ENCODE measurements at places on chromosomes 12 and 14. TPM values are rescaled to one million over a fixed set of nuclear protein-coding genes. Genes with fewer than 3 reads are reported as not detected.

Gene RTRAF
- 75.3 TPM for total RNA-seq

Gene KRT2
- not detected for total RNA-seq

Gene IQSEC3
- 1.6 TPM for total RNA-seq

Gene CYP46A1
- total RNA-seq, result 1.8 TPM

Gene OASL
- total RNA-seq, result 0.16 TPM

Gene CATSPERB
- 40.0 TPM for total RNA-seq

Gene TRIP11
- total RNA-seq, result 44.9 TPM

Gene CCDC38
- not detected for total RNA-seq

DNA sequence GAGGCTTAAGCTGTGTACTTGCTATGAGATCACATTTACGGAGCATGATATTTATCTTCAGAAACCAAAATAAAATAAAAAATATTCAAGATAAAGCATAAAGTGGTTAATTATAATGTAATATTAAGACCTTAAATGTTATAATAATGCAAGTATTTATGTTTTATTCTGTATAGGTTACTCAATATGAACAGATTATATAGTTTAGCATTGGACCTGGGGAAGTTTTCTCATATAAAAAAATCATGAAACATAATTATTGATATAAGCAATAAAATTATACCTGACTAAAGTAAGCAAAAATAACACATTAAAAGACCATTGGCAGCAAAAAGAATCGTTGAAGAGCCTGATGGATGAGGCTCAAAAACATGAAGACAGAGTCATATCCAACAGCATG, 516.2 kb downstream of the SLC16A7 start:
- no peak overlapping the region for H3K4me3 ChIP-seq
- no peaks in the 10 kb centered on the region for H3K27me3 ChIP-seq
- DNase-seq, result no peak
- H3K4me1 ChIP-seq, result no peaks in the 10 kb centered on the region

- H3K36me3 ChIP-seq, result no peaks in the 10 kb centered on the region
- H3K27me3 ChIP-seq, result no peaks in the 10 kb centered on the region
- DNase-seq, result peak; percentile 50
- no peak overlapping the region for H3K27ac ChIP-seq
Observed at GRCh38 chr14:52268279-52269061, 972 bp downstream of the PTGDR start.

DNA sequence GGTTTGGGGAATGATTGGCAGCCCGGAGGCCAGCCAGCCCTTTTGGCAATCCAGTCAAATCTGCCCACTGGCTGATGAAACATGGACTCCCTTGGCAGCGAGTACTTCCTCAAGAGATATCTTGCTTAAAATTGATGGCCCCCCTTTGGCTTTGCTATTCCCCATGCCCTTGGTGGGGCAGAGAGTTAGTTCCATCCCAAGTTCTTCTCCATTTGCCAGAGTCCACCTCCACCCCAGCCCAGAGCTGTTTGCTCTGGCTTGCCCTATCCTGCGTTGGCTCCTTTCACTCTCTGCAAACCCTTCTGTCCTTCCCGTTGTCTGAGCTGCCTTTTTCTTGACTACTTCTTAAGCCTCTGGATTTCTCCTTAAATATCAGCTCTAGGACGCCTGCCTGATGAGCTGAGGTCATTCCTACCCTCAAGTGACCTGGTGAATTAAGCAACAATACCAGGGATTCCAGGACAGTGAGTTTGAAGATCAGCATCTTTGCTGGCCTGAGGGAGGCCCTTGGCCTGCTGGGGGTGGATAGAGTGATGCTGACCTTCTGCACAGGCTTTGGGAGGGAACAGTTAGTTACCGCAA, 212.0 kb downstream of the CACNA1C start:
- H3K4me3 ChIP-seq, result no peak overlapping the region
- no peak for DNase-seq
- no peaks in the 10 kb centered on the region for H3K27me3 ChIP-seq
- no peaks in the 10 kb centered on the region for H3K4me1 ChIP-seq
- H3K27ac ChIP-seq, result no peak overlapping the region

DNA sequence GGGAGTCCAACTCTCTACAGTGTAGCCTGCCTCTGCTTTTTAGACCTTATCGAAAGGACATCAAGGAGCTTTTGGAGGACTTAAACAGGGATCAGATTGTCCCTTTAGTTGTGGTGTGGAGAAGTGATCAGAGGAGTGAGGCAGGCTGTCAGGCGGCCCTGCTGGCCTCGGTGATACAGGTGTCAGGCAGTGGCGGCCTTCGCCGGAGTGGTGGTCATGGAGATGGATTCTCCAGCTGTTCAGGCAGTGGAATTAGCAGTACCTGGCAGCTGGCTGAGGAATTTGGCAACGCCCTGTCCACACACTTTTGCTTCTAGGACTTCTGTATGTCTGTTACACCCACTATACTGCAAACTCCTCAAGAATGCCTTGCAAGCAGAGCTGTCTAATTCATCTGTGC, 4.2 kb upstream of the CLMN start:
- H3K4me3 ChIP-seq, result no peak overlapping the region
- no peaks in the 10 kb centered on the region for H3K4me1 ChIP-seq
- H3K27me3 ChIP-seq, result no peaks in the 10 kb centered on the region
- H3K27ac ChIP-seq, result no peak overlapping the region
- H3K36me3 ChIP-seq, result no peaks in the 10 kb centered on the region
- no peak for DNase-seq

DNA sequence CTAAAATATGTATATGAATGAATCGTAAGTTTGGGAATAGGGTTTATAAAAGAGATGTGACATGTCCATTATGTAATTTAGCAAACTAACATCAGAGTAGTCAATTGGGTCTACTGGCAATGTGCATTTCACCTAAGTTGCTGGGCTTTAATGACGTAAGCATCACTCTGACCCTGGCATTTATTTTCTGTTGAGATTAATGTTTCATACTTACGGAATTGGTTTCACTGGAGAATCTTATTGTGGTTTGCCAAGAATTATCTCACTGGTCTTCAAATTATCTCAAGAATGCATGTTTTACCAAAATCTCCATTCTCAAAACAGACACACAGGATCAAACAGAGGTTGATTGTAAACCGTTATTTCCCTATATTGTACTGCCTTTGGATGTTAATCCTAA, 437.1 kb downstream of the NPAS3 start:
- DNase-seq, result no peak
- H3K27me3 ChIP-seq, result no peaks in the 10 kb centered on the region
- no peaks in the 10 kb centered on the region for H3K4me1 ChIP-seq
- H3K4me3 ChIP-seq, result no peak overlapping the region
- H3K36me3 ChIP-seq, result no peaks in the 10 kb centered on the region
- no peak overlapping the region for H3K27ac ChIP-seq

DNA sequence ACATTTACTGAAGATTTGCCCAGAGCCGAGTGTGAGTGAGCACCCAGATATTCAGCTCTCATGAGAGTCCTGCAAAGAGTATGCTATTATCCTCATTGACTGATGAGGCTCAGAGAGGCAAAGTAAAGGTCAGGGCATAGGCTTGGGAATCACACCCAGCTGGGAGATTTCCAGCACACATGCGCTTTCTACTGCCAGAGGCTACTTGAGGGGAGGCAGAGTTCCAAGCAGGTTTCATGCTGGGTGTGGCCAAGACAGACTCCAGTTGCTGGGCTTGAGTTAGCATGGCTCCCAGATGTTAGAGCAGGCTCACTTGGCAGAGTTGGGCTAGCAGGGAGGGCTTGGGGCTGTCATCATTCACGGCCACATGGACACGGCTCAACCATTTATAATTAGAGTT, 14.4 kb upstream of the FAM181A start:
- no peak overlapping the region for H3K4me3 ChIP-seq
- no peak for DNase-seq
- no peaks in the 10 kb centered on the region for H3K36me3 ChIP-seq
- no peaks in the 10 kb centered on the region for H3K27me3 ChIP-seq

DNA sequence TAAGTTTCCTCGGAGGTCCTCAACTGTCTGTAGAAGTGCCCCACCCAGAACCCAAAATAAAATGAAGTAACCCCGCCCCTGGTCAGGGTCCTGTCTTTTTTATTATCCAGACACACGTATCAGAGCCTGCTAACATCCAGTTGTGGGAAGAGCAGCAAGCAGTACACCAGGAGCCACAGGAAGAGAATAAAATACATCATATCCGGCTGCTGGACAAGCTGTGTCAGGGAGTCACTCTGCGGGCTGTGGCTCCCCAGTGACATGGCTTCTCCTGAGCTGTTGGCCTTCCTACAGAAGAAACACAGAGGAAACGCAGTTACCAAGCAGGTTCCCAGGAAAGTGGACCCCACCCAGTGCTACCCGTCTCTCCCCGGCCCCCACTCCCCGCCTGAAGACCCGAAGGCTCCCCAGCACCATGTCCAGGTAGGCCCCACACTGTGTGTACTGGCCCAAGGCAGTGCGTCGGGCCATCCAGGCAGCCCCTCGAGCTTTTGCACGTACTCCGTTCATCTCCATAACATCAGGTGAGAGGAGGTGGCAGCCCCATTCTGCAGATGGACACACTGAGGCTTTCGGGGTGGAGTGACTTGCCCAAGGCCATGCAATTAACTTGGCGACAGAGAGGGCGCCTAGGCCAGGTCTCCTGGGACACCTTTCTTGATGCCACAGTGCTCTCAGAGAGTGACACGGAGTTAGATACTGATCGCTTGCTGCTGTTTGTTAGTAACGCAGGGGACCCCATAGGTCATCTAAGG, 34.3 kb upstream of the DICER1 start:
- no peaks in the 10 kb centered on the region for H3K4me1 ChIP-seq
- no peak for DNase-seq
- H3K27me3 ChIP-seq, result no peaks in the 10 kb centered on the region
- peaks cover 21% of the 10 kb centered on the region for H3K36me3 ChIP-seq
- no peak overlapping the region for H3K27ac ChIP-seq
- H3K4me3 ChIP-seq, result no peak overlapping the region

DNA sequence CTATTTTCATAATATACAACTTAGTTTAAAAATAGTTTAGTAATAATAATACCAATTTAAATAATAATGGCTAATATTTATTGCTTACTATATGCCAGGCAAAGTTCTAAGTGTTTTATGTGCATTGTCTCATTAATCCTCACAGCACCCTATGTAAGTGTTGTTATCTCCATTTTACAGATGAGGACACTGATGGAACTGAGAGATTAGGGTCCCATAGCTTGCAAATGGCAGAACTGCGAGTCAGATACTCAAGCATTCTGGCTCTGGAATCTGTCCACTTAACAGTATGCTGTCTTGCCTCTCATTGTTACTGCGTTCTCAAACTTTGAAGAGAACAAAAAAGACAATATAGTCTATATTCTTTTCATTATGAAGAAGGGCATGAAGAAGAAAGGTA, 19.0 kb downstream of the AP5M1 start:
- no peaks in the 10 kb centered on the region for H3K27me3 ChIP-seq
- DNase-seq, result no peak
- no peaks in the 10 kb centered on the region for H3K36me3 ChIP-seq

- H3K36me3 ChIP-seq, result no peaks in the 10 kb centered on the region
- no peaks in the 10 kb centered on the region for H3K27me3 ChIP-seq
- H3K27ac ChIP-seq, result no peak overlapping the region
- H3K4me3 ChIP-seq, result no peak overlapping the region
- no peaks in the 10 kb centered on the region for H3K4me1 ChIP-seq
Observed at GRCh38 chr12:75294336-75294735, 35.8 kb downstream of the CAPS2 start.

DNA sequence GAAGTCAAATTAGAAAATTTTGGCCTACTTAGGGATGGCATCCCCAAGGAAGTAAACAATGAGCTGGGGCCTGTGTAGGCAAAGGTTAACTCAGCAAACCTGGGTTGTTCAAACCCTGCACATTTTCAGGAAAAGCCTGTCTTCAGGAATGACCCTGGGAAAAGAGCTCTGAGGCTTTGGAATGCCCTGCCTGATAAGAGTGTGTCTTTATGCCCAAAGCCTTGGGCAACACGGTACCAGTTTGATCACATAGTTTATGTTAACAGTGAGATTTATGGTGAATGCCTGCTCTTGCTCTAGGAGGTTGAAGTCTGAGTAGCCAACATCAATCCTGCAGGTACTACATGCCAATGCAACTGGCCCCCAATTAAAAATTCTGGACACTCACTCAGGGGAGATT, 28.2 kb upstream of the STAB2 start:
- H3K36me3 ChIP-seq, result no peaks in the 10 kb centered on the region
- no peaks in the 10 kb centered on the region for H3K27me3 ChIP-seq
- no peak overlapping the region for H3K4me3 ChIP-seq
- no peak for DNase-seq

DNA sequence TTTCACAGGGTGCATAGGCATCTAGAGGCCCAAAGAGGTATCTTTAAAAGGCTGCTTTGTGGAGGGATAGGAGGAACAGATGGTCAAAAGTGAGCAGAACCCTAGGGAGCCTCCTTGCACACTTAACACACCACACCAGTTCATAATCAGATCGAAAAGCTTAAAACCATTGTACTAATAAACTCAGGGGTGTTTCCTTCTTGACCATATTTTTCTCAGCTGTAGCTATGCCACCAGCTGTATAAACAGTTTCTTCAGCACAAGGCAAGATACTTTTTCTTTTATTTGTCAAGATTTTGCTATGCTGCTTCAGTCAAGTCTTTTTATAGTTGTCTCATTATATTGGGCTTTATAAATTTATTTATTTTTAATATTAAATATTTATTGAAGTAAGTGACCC, 88.7 kb downstream of the RIC8B start:
- no peaks in the 10 kb centered on the region for H3K36me3 ChIP-seq
- no peaks in the 10 kb centered on the region for H3K4me1 ChIP-seq
- H3K4me3 ChIP-seq, result no peak overlapping the region
- H3K27ac ChIP-seq, result no peak overlapping the region
- H3K27me3 ChIP-seq, result no peaks in the 10 kb centered on the region

DNA sequence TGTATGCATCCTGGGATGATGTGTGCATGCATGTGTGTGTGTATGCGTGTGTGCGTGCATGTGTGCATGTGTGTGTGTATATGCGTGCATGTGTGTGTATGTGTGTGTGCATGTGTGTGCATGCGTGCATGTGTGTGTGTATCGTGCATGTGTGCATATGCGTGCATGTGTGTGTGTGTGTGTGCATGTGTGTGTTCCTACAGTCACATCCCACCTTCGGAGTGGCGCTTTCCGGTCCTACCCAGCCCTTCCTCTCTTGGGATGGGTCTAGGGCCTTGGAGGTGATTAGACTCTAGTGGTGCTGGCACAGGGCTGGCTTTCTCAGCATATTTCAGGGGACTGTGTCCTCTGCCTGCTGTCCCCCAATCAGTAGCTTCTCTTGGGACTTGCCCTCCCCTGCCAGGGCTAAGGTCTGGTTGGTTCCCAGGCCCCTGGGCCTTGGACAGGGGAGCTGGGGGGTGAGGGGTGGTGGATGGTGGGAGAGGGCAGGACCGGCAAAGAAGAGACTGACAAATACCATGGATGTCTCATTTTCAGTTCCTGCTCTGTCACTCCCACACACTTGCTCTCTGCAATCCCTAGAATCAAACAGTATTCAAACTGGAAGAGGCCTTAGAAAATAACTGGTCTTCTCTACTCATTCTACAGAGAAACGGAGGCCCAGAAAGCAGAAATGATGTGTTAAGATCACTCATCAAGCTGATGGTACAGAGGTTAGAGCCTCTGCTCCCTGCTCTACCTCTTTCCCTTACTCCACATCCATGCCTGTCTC, 21.9 kb upstream of the FAIM2 start:
- no peaks in the 10 kb centered on the region for H3K4me1 ChIP-seq
- H3K4me3 ChIP-seq, result no peak overlapping the region
- H3K36me3 ChIP-seq, result no peaks in the 10 kb centered on the region
- H3K27me3 ChIP-seq, result no peaks in the 10 kb centered on the region

Data from pancreas (tissue), 10 donors.